Stimulated activated CD4-positive, alpha-beta T cell treated with anti-CD3 and anti-CD28 coated beads, Interleukin-4, amount 100 ng/mL, for 1 hour (primary cell): ENCODE measurements at places on chromosomes 6 and 20.

- no peak for DNase-seq
Measured at GRCh38 chr6:12071064-12071615, 59.0 kb downstream of the HIVEP1 start.

- no peak for DNase-seq
Measured at GRCh38 chr6:140027219-140027618, 652.8 kb upstream of the CITED2 start.

GRCh38 chr6:39791850-39792539 lies at the start of gene DAAM2:
Gene DAAM2 (plus strand): TSS chr6:39792376. CDS start chr6:39856303, 63,927 bp downstream.
- DNase-seq: no peak

DNA sequence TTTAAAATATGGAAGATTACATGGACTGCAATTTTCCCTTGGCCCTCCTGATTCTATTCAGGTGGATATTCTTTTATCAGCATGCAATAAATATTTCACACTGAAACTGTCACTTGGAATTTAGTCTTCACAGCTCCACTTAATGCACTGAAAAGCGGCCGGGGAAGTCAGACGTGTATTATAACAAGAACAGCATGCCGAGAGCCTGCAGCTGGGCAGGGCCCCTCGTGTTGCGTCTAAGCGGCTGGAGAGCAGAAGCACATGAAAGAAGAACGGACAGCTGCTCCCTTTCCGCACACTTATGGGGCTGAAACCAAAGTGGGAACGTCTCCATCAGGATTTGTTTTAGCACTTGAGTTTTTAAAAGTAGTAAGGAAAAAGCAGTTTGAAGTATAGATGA lies 57.2 kb downstream of the LYRM4 start:
- DNase-seq: no peak

DNA sequence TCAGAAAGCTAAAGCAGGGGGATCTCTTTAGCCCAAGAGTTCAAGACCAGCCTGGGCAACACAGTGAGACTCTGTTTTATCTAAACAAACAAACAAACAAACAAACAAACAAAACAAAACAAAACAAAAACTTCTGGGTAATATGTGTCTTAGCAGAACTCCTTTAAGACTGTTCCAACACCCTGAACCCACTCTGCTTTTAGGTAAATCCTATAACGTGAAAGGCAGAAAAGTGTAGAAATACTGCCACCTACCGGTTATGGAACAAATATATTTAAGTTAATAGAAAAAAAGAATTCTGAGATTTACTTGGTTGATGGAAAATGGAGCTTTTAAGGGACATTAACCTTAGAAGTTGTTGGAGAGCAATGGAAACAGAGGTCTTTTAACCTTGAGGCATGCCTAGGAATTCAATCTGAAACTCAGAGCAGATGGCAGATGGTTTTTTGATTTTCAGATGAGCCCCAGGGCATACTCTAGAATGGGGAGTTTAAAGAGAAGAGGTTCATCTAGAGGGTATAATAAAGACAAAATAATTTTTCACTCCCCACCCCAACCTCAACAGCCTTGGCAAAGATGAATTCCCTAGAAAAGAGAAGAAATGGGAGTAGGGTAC lies 38.5 kb downstream of the SOD2 start:
- no peak for DNase-seq

DNA sequence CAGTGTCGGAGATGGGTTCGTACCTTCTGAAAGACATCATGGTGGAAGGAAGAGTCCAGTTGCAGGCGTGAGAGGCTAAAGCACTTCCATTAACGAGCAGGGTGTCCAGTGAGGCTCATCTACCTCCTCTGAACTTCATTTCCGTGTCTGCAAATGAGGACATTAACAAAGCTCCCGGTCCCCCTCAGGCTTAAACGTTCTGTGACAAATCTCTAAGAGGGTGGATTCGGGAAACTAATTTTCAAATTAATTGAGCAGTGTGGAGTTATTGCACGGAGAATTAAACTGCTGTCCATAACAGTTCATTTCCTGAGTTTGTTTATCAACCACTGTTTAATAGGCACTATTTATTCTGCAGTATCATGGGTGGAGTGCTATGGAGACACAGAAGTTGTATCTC lies 68.2 kb downstream of the TRMT6 start:
- no peak for DNase-seq

GRCh38 chr6:158040804-158041347 lies 59.2 kb downstream of the SYNJ2 start:
- DNase-seq: no peak

- no peak for DNase-seq
Measured at GRCh38 chr6:69422475-69422874, 374.3 kb downstream of the LMBRD1 start.

DNA sequence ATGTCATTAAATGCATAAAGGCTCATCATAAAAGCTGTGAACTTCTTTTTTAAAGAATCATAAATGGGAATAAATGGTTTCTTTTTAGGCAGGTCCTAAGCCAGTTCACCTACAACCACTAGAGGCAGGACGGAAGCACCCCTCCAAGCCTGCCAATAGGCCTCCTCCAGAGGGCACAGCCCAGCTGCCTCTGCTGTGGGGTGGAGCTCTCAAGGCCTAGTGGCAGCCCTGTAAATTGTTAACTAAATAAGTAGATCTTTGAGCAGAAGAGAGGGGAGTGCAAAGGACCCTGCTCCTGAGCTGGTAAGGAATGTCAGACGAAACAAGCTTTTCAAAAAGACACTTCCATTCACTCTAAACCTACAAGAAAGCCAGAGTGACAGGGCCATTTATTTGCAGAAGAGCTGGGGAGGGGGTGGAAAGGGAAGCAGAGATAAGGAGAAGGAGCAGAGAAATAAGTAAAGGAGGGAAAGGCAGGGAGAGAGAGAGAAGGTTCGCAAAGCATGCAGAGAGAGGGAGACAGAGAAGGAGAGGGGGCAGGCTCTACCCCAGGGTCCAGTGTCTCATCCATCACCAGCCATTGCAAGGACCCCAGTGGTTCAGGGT lies 18.0 kb upstream of the MAFB start:
- no peak for DNase-seq

DNA sequence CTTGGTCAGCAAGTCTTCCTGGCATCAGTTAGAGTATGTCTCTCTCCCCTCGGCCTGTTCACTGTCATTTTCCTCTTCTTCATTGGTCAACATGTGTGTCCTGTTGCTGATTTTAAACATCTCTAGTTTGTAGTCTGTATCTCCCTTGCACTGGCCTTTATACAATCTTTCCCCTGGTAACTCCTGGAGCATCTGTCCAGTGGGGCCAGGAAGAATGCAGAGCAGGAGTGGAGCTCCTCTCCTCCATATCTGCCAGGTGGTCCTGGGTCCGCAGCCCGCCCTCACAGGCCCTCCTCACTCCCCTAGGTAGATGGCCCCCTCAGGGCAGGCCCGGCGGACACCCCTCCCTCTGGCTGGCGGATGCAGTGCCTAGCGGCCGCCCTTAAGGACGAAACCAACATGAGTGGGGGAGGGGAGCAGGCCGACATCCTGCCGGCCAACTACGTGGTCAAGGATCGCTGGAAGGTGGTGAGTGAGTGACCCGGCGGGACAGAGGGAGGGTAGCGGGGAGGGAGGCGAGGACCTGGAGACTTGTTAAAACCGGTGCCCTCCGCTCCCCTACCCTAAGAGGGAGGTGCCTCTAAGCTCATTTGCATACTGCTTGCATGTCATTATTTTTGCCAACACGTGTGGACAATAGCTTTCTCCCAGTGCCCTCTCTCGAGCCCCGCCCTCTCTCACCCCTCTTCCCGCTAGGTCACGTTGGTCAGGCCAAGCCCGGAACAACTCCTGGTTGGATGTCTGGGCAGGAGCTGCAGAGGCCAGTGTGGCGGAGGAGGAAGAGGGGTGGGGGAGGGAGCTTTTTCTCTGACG lies 3.2 kb downstream of the TTBK1 start:
- no peak for DNase-seq

- DNase-seq: no peak
Measured at GRCh38 chr6:20583444-20583800, 49.2 kb downstream of the CDKAL1 start.

DNA sequence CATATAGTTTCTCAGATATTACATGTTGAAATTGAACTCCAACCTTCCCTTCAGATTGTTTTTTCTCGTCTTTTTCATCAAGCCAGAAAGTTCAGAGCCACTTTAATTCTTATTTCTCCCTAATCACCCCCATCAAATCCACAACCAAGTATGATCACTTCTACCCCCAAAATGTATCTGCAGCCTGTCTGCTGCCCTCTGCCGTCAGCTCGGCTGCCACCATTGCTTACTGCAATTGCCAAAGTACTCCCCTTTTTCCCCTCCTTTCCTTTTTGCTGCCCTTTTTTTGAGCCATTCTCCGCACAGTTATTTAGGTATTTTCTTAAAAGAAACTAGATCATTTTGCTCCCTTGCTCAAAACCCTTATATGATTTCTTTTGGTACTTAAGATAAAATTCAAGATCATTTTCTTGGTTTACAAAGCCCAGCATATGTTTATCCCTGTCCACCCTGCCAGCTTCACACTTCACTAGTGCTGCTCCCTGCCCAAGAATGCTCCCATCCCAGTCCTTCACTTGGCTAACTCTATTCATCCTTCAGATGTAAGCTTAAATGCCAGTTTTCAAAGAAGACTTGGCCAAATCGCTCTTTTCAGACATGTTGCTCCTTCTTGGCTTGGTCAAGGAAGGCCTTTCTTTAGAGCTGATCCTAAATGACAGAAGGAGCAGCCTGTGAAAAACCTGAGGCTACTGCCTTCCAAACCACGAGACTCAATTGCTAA lies 63.7 kb downstream of the SH3BGRL2 start:
- DNase-seq: no peak

- no peak for DNase-seq
Measured at GRCh38 chr6:132872923-132873322, 58.6 kb downstream of the RPS12 start.

DNA sequence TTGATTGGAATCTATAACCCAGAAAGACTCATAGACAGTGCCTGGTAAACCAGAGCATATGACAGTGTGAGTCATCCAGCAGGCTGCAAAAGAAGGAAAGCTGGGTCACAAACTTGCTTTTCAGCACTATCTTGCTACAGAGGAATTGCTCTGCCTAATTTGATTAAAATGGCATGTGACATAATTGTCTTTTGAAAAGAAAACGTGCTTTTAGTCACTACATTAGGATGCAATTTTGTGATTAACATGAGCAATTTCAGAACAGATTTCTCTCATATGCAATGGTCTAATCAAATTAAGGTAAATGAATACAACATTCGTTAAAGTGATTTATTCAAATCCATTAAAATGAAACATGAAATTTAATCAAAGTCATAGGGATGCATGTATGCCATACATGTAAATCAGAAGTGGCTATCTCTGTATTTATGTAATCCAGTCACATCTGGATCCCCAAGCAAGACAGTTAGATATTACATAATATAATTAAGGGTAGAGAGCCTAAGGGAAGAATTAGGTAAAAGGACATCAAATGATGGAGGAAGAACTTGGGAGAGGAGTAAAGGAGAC lies 400.0 kb upstream of the HTR1E start:
- DNase-seq: no peak

DNA sequence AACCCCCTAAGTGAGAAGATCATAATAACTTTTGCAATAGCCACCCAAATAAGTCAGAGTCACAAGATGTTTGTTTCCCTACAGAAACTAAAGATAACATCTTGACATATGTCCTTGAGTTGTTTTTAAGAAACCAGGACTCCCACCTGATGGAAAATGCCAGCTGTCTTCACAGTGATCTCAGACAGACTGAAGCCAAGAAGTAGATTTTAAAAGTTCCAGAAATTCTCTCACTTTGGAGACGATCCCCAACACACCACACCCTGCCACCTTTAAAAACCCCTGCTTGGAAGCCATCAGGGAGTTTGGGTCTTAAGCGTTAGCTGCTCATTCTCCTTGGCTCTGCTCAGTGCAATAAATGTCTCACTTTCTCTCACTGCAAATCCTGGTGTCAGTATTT lies 63.0 kb downstream of the GPR6 start:
- DNase-seq: no peak

DNA sequence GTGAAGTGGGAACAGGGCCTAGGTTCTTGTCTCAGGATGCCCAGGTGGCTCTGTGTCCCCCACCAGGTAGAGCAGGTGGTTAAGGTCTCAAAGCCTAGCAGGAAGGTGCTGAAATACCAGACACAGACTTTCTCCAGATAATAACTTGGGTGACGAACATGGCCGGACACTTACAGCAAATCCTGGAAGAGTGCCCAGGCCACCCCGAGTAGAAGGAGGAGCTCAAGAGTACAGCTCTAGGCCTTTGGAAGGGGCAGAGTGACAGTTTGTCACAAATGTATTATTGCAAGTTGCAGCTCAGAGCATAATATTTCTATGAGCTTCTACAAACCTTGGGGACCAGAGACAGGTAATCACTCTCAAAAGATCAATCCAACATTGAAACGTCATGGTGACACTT lies 251.6 kb upstream of the SOX4 start:
- no peak for DNase-seq

GRCh38 chr6:4327841-4328240 lies 192.5 kb upstream of the ECI2 start:
- no peak for DNase-seq

- DNase-seq: no peak
Measured at GRCh38 chr20:8152183-8152582, 20.1 kb downstream of the PLCB1 start.

DNA sequence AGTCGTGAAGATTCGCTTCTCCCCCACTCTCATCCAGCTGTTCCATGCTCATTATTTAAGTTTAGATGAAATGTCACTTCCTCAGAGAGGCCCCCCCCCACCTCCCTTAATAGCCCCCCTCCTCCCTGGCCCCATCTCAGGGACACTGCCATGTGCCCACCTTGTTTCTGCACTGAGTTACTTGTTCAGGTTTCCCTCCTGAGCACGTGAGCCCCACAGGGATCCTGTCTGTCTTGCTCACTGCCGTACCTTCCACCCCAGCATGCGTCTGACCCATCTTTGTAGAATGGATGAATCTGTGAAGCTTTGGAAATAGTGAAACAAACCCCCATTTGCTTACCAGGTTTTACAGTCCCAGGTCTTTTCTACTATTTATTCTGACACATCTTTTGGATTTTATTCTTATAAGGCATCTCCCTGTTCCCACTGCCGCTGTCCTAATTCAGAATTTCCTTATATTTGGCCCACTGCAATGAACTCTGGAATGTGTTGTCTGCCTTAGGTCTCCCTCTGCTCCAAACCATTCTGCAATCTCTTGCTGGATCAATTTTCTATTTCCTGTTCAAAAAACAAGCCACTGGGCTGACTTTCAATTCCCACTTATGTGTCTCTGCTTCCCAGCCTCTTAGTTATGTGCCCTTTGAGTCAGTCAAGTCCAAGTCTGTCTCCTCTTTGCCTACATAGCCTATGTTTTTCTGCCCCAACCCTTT lies 136.5 kb upstream of the ECI2 start:
- no peak for DNase-seq

- DNase-seq: no peak
Measured at GRCh38 chr6:5670811-5671561, 335.7 kb downstream of the NRN1 start.

GRCh38 chr6:34497411-34497810 lies 31.5 kb downstream of the PACSIN1 start:
- no peak for DNase-seq
